ENCODE measurements at places on chromosomes 7 and 10.

GRCh38 chr7:77282897-77283296 is 83.3 kb upstream of the FGL2 start:
- DNase-seq: no peak

DNA sequence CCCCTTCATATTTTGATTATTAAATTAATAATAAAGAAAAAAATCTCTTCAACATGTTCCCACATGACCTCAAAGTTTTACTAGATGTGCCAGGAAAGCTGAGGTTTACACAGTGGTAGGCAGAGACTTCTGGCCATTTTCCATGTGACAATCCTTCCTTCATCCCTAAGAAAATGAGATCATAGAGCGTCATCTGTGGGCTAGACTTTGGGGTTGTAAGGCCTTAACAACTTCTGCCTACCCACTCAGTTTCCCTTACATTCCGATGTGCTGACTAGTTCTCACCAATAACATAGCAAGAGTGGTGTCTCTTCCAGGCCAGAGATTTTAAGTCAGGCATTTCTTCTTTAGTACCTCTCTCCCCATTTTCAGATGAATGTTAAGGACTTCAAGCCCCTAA is 171.1 kb upstream of the PHF14 start:
- no peak for DNase-seq

- DNase-seq: no peak
These were observed 5.5 kb downstream of the ATP6V0E2 start for GRCh38 chr7:149879271-149879743.

GRCh38 chr10:112424651-112425050 is 22.1 kb downstream of the ZDHHC6 start:
- no peak for DNase-seq

DNA sequence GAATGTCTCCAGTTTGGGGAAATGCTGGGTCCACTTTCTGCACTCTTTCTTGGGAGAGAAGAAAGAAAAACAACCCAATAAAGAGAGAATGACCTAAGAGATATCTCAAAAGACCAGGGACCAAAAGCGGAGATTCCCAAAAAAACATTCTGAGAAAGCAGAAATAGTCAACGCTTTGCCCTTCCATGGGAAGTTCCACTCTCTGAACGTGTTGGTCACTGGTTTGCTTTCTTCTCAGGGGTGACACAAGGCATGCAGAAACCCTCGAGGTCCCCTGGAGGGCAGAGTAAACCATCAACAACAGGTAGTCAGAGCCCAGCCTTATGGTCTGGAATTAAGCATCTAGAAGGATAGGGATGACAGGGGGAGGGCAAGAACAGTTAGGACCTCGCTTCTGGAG is 26.2 kb upstream of the AOAH start:
- DNase-seq: no peak

GRCh38 chr7:78090616-78091015 is 292.0 kb downstream of the PHTF2 start:
- DNase-seq: no peak

- DNase-seq: no peak
These were observed 83.1 kb downstream of the LHPP start for GRCh38 chr10:124544711-124545110.

DNA sequence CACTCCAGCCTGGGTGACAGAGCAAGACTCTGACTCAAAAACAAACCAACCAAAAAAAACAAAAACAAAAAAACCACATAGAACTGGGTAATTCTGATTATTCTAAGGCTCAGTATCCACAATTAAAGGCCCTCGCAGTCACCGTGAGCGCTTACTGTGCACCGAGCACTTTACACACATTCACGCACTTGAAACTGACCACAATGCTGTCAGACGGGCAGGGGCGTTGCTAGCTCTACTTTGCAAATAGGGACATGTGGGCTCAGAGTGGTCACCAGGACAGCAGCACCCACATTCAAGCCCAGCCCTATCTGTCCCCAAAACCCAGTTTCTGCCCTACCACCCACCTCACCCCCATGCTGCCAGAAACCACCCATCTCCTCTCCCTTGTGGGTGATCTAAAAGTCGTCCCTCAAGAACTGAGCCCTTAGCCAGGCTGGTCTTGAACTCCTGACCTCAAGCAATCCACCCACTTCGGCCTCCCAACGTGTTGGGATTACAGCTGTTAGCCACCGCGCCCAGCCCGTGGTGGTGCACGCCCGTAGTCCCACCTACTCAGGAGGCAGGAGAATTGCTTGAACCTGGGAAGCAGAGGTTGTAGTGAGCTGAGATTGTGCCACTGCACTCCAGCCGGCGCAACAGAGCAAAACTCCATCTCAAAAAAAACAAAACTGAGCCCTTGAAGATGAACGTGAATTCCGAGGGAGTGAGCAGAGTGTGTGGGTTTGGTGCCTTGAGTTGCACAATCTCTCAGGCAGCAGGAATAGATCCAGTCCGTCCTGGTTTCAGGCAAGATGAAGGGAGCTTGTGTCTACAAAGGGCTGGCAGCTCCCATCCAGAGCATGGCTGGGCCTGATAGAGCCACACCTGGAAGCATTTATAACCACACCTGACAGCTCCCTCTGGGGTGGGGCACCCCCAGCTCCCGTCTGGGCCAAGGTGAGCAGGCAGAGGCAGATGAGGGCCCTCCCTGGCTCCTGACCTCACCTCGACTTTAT is 5.4 kb upstream of the HSPB1 start:
- DNase-seq: no peak

DNA sequence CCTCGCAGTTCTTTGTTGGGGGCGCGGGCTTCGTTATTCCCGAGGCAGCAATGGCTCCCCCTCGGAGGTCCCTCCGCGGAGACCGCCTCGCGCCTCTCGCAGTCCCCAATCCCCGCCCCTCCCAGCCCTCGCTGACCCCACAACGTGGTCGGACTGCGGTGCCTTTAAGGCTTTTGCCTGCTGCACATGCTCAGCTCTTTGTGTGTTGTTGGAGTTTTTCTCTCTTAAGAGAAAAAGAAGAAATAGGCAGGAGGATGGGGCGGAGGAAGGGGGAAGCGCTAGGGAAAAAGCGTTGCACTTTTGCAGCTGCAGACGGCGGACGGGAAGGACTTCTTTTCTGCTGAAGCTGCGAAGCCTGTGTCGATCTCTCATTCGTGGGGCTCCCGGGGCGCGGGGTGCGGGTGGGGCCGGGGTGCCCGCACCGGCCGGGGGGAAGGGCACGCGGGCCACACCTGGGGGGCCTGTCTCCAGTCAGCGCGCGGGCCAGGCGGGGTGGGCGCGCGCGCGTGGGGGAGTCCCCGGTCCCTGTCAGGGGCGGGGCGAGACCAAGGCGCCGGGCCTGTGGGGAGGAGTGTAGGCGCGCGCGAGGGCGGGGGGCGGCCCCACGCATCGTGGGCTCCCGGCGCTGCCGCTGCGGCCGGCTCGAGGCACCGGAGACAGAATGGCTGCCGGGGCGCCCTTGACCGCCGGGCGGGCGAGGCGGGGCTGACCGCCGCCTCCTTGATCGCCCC is 445 bp upstream of the ATRNL1 start:
- DNase-seq: peak; percentile 59

GRCh38 chr7:149188637-149189259 is 6.6 kb upstream of the ZNF282 start:
- no peak for DNase-seq

DNA sequence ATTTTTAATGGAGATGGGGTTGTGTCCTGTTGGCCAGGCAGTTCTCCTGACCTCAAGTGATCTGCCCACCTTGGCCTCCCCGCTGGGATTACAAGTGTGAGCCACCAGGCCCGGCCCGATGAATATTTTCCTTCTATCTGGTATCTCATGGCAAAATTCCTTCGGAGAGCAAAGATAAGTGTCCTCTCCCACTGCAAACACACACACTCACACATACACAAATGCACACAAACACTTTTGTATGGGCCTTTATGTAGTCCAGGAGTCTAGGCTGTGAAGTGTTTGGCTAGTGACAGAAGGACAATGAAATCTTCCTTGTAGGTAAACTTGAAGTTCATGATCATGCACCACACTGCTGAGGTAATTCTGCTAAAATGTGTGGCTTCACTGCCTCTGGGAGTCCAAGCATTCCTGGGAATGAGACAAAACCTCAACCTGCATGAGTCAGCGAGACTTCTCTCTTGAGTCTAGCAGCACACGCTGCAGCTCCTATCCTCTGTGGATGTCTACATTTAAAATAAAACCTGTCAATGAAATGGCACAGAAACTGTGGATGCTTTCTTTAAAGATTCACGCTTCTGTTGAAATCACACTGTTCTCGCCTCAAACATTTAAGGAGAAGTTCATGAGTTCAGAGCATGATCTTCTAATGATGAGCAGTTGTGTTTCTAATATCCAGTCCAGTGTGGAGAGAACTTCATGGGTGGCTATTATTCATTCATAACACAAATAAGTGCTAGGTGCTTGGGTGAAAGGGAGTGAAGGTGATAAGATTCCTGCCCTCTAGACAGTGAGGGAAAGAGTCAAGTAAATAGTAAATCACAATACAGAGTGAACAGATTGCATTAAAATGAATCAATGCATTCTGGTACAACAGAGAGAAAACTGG is 96.5 kb downstream of the NRP1 start:
- peak; percentile 38 for DNase-seq

- no peak for DNase-seq
These were observed 52.4 kb upstream of the DLX6 start for GRCh38 chr7:96952974-96953391.

DNA sequence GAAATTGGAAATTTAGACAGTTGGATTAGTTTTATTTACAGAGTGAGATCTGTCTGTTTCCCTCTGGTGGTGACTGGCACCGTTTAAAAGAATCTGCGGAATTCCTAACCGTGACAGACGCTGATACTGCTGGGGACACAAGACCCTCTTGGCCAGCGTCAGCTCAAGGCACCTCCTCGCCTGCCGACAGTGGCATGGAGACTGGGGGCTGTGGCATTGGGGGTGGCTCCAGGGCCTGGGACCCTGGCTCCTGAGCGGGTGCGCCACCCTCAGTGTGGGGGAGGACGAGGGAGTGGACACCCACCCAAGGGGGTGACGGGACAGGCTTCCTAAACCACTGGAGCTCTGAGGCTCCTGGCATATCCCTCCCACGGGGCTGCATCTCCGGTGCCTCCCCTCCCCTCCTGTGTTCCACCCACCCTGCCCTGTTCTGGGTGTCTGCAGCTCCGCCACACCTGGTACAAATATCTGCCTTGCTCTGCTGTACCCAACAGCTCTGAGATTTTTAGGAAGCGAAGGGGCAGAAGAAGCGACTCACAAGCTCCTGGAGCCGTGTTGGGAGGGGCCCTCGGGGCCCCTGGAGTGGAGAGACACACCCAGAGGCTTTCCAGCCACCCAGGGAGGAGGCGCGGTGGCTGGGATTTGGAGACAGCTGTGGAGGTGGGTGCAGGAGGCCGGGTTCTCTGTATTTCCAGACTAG is 178.7 kb downstream of the DNAJB6 start:
- no peak for DNase-seq

DNA sequence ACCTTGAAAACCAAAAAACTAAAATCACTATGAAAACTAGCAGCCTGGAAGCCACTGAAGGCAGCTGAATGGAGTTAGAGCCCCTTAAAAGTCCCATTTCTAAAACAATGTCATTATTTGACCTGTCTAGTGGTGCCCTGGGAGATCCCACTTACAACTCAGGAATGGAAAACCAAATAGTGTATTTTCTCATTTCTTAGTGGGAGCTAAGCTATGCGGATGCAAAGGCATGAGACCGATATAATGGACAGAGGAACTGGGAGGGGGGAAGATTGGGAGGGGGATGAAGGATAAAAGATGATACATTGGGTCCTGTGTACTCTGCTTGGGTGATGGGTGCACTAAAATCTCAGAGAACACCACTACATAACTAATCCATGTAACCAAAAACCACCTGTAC is 9.8 kb upstream of the GIMAP2 start:
- no peak for DNase-seq

DNA sequence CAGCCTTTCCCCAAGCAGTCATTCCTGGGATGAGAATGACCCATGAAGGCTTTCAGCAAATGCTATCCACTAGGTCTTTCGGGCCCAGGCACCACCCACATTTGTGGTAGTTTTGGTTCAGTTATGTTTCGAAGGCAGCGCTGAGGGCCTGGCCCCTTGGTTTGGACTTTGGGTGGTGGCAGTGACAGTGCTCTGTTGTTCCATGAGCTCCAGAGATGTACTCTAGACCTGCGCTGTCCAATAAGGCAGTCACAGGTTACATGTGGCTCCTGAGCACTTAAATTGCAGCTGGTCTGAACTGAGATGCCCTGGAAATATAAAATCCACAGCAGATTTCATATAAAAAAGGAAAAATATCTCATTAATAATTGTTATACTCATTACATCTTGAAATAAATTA is 209.6 kb downstream of the CCSER2 start:
- no peak for DNase-seq

DNA sequence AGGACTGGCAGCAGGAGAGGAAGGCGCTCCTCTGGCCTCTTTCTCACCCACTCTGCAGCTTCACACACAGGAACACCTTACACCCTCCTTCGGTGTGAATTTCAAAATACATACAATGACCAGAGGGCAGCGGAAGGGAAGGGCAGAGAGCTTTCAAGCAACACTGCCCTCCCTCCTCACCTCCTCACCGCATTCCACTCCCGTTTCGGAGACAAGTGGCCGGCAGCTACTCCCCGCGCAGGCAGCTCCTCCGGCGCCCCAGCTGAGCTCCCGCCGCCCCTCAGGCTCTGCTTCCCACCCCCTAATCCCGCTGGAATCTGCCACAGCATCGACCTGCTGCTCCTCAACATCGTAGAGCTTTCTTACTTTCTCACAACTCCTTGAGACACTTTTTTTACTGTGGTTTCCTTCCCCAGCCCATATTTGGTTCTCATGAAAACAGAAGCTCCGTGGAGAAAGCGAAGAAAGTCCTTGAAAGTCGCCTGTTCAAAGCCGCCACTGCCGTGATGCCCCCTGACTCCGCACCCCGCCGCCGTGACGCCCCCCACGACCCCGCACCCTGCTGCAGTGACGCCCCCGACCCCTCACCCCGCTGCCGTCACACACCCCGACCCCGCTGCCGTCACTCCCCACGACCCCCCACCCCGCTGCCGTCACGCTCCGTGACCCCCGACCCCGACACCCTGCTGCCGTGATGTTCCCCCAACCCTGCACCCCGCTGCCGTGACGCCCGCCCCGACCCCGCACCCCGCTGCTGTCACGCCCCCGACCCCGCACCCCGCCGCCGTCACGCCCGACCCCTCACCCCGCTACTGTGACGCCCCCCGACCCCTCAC is 14.6 kb upstream of the GPER1 start:
- DNase-seq: peak; percentile 65

DNA sequence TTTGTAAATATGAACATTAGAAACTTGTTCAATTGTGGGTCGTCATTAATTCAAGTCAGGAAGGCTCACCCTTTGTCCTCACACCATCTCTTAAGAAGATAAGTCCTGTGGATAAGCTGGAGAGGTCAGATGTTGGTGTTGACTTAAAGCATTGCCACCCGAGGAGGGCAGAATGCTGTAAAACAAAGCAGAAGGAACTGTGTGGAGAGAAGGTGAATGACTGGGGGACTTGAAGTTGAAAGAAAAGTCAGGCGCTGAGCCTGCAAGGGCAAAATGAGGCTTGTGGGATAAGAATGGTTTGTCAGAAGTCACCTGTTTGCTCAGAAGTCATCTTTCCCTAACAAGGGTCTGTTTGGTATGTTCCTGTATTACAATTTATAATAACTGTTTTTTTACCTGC is 9.1 kb downstream of the RPA3 start:
- peak; percentile 19 for DNase-seq

Data from iPS-NIHi11 (cell line).